ENCODE measurements at places on chromosomes 6 and 20. TPM values are rescaled to one million over a fixed set of nuclear protein-coding genes. Genes with fewer than 3 reads are reported as not detected.
A peak's percentile ranks its signal among the peaks of the same experiment; 100 is the strongest.

GRCh38 chr6:35796236-35796635 lies 887 bp downstream of the CLPS start:
- H3K27ac ChIP-seq, result no peak overlapping the region
- H3K27me3 ChIP-seq, result peaks cover 4% of the 10 kb centered on the region
- no peak overlapping the region for H3K4me3 ChIP-seq
- no peak for DNase-seq
- H3K4me1 ChIP-seq, result no peaks in the 10 kb centered on the region

DNA sequence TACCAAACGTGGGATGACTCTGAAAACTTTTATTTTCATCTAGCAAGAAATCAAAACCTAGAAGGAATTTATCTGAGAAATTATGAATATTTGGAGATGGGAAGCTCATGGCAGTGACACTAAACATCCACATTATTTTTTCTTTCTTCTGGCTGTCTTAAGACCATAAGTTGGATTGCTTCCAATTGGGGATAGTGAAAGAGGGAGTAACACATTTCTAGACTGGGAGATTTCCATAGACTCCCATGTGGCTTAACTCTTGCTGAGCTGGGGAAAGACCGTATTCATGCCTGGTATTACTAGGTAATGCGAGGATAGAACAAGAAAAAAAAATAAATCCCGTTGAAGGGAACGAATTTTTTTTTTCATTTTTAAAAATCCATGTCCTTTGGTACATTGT lies 120.0 kb downstream of the UTRN start:
- no peaks in the 10 kb centered on the region for H3K4me1 ChIP-seq
- no peak for DNase-seq
- H3K36me3 ChIP-seq, result no peaks in the 10 kb centered on the region

DNA sequence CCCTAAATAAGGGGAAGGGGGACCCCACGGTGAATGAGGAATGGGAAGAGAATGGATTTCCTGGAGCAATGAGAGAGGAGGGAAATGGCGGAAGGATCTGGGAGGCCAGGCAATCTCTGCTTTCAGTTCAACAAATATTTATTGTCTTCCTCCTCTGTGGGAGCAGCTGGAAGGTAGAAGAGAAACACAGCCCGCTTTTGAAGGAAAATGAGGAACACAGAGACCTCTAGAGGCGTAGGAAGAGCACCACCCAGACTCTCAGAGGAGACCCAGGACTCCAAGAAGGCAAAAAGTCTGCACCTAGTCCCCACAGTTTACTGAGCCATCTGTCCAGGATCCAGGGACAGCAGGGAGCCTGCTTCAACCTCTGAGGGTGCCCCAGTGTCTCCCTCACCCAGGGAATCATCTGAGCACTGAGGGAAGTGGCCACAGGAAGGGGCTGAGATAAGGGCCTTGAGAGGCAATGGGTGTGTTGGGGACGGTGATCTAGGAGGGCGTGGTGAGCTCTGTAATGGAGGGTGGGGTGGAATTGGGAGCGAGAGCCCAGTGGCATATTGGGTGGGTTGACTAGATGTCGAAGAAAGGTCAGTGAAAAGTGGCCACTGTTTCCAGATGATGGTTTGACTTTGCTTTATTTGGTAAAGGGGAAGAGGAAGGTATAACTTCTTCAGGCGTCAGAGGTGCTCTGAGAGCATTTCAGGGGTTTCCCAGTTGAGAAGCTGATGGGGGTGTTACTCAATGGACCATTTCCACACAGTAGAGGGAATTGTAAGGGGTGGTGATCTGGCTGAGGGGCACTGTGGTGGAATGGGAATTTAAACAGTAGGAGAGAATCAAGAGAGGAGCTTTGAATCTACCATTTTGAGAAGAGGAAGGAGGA lies 610 bp downstream of the PSORS1C1 start:
- H3K4me1 ChIP-seq, result peaks cover 31% of the 10 kb centered on the region
- H3K4me3 ChIP-seq, result peak overlapping the region; percentile 22
- no peaks in the 10 kb centered on the region for H3K27me3 ChIP-seq
- DNase-seq, result no peak

- peaks cover 68% of the 10 kb centered on the region for H3K36me3 ChIP-seq
- H3K27ac ChIP-seq, result peak overlapping the region; percentile 89
- peaks cover 29% of the 10 kb centered on the region for H3K4me1 ChIP-seq
- no peaks in the 10 kb centered on the region for H3K27me3 ChIP-seq
- peak overlapping the region; percentile 85 for H3K4me3 ChIP-seq
Measured at GRCh38 chr6:33199687-33200218, 712 bp downstream of the RXRB start.

DNA sequence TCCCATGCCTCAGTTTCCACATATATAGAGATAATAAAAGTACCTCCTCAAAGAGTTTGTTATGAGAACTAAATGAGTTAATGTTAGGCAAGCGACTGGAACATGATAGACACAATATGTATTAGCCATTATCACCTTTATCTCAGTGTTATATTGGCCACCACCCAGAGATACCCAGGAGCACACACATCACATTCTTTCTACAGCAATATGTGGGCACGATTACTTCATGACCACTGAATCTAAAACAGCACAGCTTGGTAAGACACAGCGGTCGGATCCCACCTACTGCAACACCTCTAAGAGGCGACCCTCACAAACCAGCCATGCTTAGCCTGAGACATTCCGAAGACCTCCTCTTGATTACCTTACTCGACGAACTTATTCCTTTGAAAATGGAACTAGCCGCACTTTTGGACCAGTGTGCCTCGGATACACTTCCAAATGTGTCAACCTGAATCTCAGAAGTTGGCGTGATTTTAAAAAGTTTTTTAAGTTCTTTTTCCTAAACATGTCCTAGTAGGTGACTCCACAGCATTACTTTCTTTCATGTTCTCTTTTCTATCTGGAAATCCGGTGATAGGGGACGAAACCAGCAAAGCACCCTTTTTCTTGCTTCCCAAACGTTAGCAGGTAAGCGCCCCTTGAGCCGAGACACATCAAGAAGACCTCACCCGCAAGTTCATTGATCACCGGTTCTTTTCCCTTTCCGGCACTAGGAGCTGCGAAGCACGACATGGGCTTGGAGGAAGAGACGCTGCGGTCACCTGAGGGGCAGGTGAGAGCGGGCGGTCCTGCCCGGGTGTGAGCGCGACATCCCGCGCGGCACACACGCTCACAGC lies 923 bp downstream of the GMDS start:
- DNase-seq, result no peak
- peaks cover 17% of the 10 kb centered on the region for H3K4me1 ChIP-seq
- H3K4me3 ChIP-seq, result peak overlapping the region; percentile 99
- peaks cover 7% of the 10 kb centered on the region for H3K36me3 ChIP-seq
- H3K27me3 ChIP-seq, result no peaks in the 10 kb centered on the region

- no peaks in the 10 kb centered on the region for H3K27me3 ChIP-seq
- no peak overlapping the region for H3K27ac ChIP-seq
- H3K36me3 ChIP-seq, result no peaks in the 10 kb centered on the region
- H3K4me1 ChIP-seq, result peaks cover 14% of the 10 kb centered on the region
- no peak overlapping the region for H3K4me3 ChIP-seq
Measured at GRCh38 chr6:145688493-145688905, 46.8 kb downstream of the EPM2A start.

GRCh38 chr6:71496018-71496721 lies 207.6 kb downstream of the OGFRL1 start:
- no peaks in the 10 kb centered on the region for H3K27me3 ChIP-seq
- peaks cover 21% of the 10 kb centered on the region for H3K4me1 ChIP-seq
- H3K36me3 ChIP-seq, result no peaks in the 10 kb centered on the region
- H3K27ac ChIP-seq, result peak overlapping the region; percentile 72

GRCh38 chr6:26452631-26453235 lies 5.0 kb upstream of the BTN2A1 start:
- DNase-seq, result no peak
- H3K4me1 ChIP-seq, result peaks cover 5% of the 10 kb centered on the region
- peaks cover 6% of the 10 kb centered on the region for H3K36me3 ChIP-seq
- no peaks in the 10 kb centered on the region for H3K27me3 ChIP-seq
- H3K27ac ChIP-seq, result no peak overlapping the region

- H3K36me3 ChIP-seq, result peaks cover 32% of the 10 kb centered on the region
- no peak overlapping the region for H3K4me3 ChIP-seq
- peaks cover 68% of the 10 kb centered on the region for H3K4me1 ChIP-seq
Measured at GRCh38 chr6:169164986-169165385, 88.7 kb downstream of the THBS2 start.

GRCh38 chr6:18155150-18155863 lies at the start of gene KDM1B:
Gene KDM1B (plus strand): TSS chr6:18155422. CDS start chr6:18159896, 4,474 bp downstream.
- H3K27me3 ChIP-seq, result no peaks in the 10 kb centered on the region
- peaks cover 8% of the 10 kb centered on the region for H3K36me3 ChIP-seq
- H3K4me1 ChIP-seq, result 0 out of 2 replicates have a peak, but pooled peaks cover 14% of the 10 kb centered on the region
- H3K4me3 ChIP-seq, result peak within 1 kb of the TSS; percentile 96

- no peaks in the 10 kb centered on the region for H3K4me1 ChIP-seq
- no peaks in the 10 kb centered on the region for H3K36me3 ChIP-seq
- DNase-seq, result no peak
Measured at GRCh38 chr20:33022289-33022688, 9.2 kb upstream of the BPIFB6 start.

GRCh38 chr20:878511-879307 lies 37.4 kb downstream of the ANGPT4 start:
- H3K27ac ChIP-seq, result no peak overlapping the region
- no peak for DNase-seq
- peaks cover 5% of the 10 kb centered on the region for H3K4me1 ChIP-seq
- no peak overlapping the region for H3K4me3 ChIP-seq
- peaks cover 4% of the 10 kb centered on the region for H3K27me3 ChIP-seq
- H3K36me3 ChIP-seq, result no peaks in the 10 kb centered on the region

GRCh38 chr6:142803032-142803431 lies 141.9 kb downstream of the HIVEP2 start:
- H3K27ac ChIP-seq, result no peak overlapping the region
- DNase-seq, result no peak
- no peaks in the 10 kb centered on the region for H3K36me3 ChIP-seq

DNA sequence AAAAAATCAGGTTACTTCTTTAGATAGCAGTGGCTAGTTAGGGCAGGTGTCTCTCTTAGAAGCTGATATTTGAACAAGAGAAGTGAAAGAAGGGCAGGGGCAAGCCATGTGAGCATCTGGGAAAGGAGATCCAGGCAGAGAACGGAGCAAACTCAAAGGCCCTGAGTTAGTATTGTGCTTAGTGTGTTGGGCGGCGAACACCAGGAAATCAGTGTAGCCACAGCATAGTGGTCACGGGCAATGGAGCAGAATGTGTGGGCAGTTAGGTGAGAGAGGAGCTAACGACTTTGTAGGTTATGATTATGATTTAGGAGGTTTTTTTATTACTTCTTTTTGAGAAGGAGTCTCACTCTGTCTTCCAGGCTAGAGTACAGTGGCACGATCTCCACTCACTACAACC lies 229.3 kb downstream of the TMEM242 start:
- H3K4me3 ChIP-seq, result no peak overlapping the region
- H3K27me3 ChIP-seq, result no peaks in the 10 kb centered on the region
- no peak overlapping the region for H3K27ac ChIP-seq
- H3K36me3 ChIP-seq, result 0 out of 2 replicates have a peak, but pooled peaks cover 3% of the 10 kb centered on the region
- DNase-seq, result no peak

- no peak overlapping the region for H3K27ac ChIP-seq
- H3K4me1 ChIP-seq, result no peaks in the 10 kb centered on the region
- no peaks in the 10 kb centered on the region for H3K27me3 ChIP-seq
- H3K36me3 ChIP-seq, result no peaks in the 10 kb centered on the region
Measured at GRCh38 chr6:81003894-81004293, 748.6 kb downstream of the TENT5A start.

GRCh38 chr20:44361021-44361420 lies 5.5 kb downstream of the HNF4A start:
- H3K36me3 ChIP-seq, result no peaks in the 10 kb centered on the region
- no peak overlapping the region for H3K4me3 ChIP-seq
- 0 out of 2 replicates have a peak, but pooled peaks cover 4% of the 10 kb centered on the region for H3K27me3 ChIP-seq
- no peaks in the 10 kb centered on the region for H3K4me1 ChIP-seq
- no peak for DNase-seq
- H3K27ac ChIP-seq, result no peak overlapping the region

GRCh38 chr6:69391106-69391505 lies 405.7 kb downstream of the LMBRD1 start:
- no peaks in the 10 kb centered on the region for H3K27me3 ChIP-seq
- no peaks in the 10 kb centered on the region for H3K36me3 ChIP-seq
- no peak overlapping the region for H3K27ac ChIP-seq
- DNase-seq, result no peak
- H3K4me1 ChIP-seq, result no peaks in the 10 kb centered on the region

DNA sequence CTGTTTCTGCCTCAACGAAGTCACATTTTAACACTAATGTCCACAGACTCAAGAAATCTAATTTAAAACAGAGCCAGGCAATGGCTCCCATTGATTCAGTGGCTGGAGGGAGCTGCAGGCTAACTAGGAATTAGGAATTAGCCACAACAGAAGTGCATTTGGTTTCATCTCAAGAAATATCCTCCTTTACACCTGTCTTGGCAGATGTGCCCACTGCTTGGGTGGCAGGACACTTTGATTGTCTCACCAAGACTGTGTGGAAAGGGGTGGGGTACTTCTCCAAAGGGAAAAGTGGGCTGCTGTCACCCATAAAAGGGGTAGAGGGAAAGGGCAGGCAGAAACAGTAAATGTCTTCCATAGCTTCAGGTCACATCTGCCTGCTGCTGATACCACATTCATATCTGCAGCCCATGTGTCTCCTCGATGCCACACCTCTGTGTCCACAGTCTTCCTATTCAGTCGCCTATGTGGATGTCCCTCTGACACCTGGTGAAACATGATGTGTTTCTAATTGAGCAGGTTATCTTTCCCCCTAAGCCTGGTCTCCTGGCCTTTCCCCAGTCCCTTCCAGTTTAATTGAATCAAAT lies 10.9 kb upstream of the OSER1 start:
- no peaks in the 10 kb centered on the region for H3K36me3 ChIP-seq
- no peaks in the 10 kb centered on the region for H3K4me1 ChIP-seq
- H3K27me3 ChIP-seq, result no peaks in the 10 kb centered on the region
- DNase-seq, result no peak
- H3K4me3 ChIP-seq, result no peak overlapping the region

GRCh38 chr6:69795469-69796072 lies 1.2 kb downstream of the LMBRD1 start:
- peak overlapping the region; percentile 53 for H3K4me3 ChIP-seq
- no peaks in the 10 kb centered on the region for H3K36me3 ChIP-seq
- peaks cover 9% of the 10 kb centered on the region for H3K4me1 ChIP-seq
- H3K27me3 ChIP-seq, result no peaks in the 10 kb centered on the region

DNA sequence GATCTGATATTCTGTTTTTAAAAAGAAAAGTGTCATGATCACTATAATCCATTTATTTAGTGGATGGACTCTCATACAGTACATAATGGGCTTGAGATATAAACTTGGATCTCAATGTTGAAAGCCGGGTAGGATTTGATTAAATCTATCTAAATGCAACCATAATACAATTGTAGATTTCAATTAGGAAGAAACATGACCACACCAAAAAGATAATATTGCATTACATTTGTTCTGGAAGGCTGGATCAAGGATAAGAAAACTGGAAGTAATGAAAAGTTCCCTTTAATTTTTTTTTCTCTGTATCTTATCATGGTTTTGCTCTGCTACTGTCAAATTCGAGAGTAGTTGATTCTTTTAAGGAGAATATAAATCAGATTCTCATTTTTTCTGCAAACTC lies 51.3 kb upstream of the UFL1 start:
- no peak overlapping the region for H3K27ac ChIP-seq
- H3K4me3 ChIP-seq, result no peak overlapping the region
- DNase-seq, result no peak
- H3K4me1 ChIP-seq, result no peaks in the 10 kb centered on the region
- no peaks in the 10 kb centered on the region for H3K27me3 ChIP-seq

Gene PTPRK
- 24.5 TPM for total RNA-seq

Gene NKX2-2
- 5.7 TPM for total RNA-seq

Gene SLC44A4
- not detected for total RNA-seq

Gene LRFN2
- not detected for total RNA-seq

Gene MLN
- total RNA-seq, result not detected

Gene REV3L
- total RNA-seq, result 40.6 TPM

Gene BPIFB4
- not detected for total RNA-seq

Gene EYA2
- total RNA-seq, result 0.08 TPM

Gene CLDN20
- not detected for total RNA-seq

Gene OXT
- not detected for total RNA-seq

Data from SJSA1 (cell line).